NCI-H526 treated with DMSO at 0.1 percent for 48 hours (cell line): ENCODE measurements at places on chromosomes 6 and 20.

- no peak for DNase-seq
Measured at GRCh38 chr6:31401403-31401802, 2.0 kb upstream of the MICA start.

- DNase-seq: no peak
Measured at GRCh38 chr6:6890400-6890858, 217.3 kb upstream of the RREB1 start.

- DNase-seq: no peak
Measured at GRCh38 chr6:69957985-69958559, 91.7 kb downstream of the COL19A1 start.

DNA sequence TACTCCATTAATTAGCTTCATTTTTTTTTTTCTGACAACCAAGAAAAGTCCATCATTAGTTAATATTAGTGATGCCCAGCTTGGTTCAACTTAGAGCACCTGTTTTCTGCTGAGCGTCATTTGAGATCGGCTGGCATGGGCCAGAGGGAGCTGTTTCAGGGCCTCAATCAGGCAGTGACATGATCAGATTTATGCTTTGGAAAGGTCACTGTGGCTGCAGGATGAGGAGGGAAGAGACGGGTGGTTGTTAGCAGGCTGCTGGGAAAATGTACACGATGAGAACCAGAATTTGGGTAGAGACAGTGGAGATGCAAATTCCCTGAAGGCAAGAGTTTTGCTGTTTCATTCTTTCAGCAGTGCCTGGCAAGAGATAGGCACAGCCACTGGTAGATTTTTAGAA is 4.4 kb upstream of the STX16 start:
- DNase-seq: no peak

DNA sequence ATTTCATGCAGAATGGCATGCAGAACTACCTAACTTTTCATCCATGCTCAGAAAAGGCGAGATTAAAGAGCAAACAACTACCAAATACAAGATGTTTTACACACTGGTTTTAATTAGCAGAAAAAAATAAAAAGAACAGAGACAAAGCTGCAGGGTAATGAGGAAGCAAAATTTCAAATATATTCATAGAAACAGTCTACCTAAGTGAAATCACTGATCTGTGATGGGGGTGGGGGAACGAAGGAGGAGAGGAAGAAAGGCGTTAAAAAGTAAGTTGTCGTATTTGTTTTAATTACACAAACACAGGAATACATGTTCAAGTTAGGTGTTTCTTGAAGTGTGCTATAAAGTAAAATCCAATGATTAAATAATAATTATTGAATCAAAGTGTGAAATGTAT is 42.1 kb downstream of the MAP3K7 start:
- no peak for DNase-seq

- no peak for DNase-seq
Measured at GRCh38 chr6:52590152-52590891, 13.5 kb upstream of the TRAM2 start.

GRCh38 chr6:134888316-134888715 is 61.6 kb downstream of the ALDH8A1 start:
- DNase-seq: no peak

GRCh38 chr20:2983508-2983907 is 59.9 kb upstream of the GNRH2 start:
- no peak for DNase-seq

GRCh38 chr6:129717277-129717676 is 7.3 kb upstream of the ARHGAP18 start:
- DNase-seq: no peak

DNA sequence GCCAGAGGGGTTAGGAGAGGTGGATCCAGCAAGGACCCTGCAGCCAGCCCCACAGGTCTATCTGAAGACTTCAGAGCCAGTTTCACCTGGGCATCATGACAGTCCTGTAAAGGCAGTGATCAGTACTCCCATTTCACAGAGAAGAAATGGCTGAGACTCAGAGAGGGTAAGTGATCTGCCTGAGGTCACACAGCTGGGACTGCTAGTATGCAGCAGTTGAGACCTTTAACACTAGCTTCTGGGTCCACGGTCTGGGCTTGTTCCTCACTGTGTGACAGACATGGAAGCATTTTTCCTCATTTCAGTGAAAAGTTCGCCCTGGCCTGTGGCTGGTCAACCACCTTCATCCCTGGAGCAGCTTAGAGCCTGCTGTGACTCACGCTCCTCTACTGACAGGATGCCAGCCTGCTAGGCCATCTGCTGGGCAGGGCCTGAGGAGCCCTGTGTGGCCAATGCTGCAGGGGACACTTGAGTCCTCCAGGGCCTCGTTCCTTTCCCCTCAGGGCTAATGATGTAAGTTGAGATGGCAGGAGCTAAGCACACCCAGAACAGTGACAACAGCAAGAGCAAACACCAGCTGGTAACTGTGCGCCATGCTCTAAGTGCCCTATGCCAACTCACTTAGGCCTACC is 192.0 kb downstream of the LRFN2 start:
- no peak for DNase-seq
